ENCODE measurements at places on chromosomes 13 and 19.

DNA sequence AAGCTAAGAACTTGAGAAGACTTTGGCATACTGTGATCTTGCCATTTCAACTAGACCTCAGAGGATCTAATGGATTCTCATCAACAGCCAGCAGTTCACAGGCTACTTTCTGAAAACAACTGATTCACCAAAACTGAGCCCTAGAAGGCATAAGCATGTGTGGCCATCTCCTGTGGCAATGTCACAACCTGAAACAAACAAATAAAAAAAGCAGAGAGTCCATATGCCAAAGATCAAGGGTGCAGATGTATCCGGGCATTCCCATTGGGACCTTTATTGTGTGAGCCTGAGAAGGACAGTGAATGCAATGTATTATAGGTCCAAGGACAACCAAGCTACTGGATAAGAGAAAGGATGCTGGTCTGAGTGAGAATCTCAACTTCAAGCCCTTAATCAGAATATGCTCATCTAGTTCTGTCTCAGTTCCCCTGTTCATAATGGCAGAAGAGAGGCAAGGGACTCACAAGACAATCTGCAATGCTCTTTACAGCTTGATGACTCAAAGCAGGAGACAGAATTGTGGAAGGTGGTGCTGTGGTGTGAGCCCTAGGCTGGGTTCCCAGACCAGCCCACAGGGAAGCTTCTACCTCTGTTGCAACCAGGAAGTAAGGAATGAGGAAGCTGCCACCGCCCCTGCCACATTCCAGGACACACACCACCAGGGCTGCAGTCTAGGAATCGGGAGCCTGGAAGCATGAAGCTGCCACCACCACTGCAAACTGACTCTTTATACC lies 133.7 kb downstream of the RAP2A start:
- peak; percentile 65 for DNase-seq

DNA sequence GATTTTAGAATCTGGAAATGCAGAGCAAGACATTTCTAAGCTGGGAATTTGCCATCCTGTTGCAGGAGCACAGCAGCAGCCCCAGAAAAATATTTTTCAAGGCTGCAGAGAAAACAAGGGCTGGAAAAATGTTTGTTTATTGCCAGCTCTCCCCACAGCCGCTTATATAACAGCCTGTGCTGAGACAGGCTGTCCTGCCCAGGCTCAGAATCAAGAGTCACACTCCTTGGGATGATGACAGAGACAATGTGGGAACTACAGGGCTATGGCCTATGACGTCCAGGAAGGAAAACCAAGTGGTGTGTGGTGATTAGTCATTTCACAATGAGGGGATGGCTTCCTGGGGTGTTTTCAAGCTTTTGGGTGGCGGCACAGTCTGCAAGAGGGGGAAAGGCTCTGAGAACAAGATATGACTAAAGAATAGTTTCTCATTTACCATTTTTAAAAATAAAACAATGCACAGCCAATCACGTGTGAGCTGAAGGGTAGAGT lies 136.3 kb upstream of the SERP2 start:
- DNase-seq = peak; percentile 98

GRCh38 chr13:110286833-110287819 lies 19.8 kb downstream of the COL4A1 start:
- DNase-seq = no peak

- DNase-seq = peak; percentile 34
Measured at GRCh38 chr19:51439021-51439465, 19.2 kb downstream of the SIGLEC8 start.

DNA sequence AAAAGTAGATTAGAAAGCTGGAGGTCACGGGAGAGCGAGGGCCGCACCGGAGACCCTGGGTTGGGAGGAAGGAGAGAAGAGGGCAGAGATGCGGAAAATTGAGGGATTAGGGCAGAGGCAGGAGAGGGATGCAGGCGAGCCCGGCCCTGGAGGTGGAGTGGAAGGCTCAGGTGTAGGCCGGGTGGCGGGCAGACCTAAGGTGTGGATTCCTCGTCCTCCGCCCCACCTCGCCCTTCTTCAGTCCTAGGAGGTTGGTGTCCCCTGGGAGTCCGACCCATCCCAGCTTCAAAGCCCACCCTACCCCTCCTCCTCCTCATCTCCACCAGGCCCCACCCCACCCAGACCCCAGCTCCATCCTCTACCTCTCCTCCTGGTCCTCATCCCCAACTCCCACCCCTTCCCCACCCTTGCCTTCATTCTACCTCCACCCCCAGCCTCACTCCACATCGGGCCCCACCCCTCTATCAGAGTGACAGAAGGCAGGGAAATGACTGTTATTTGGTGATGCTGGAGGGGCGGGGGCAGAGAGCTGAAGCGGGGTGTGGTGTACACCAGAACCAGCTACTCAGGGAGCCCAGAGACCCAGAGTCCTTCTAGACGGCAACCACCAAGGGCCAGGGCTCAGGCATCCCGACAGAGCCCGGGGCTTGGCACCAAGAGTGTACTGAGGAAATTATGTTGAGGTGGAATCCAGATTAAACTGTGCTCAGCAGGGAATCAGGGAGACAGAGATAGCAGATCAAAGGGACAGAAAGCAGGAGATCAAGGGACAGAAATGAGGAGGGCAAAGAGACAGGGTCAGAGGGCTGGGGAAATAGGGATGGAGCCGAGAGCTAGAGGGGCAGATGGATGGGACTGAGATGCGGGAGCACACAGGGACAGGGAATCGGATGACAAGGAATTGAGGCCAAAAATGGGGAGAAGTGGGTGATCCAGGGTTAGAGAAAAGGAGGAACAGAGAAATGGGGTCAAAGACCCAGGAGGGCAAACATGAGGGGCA lies 6.4 kb downstream of the ERFL start:
- no peak for DNase-seq

Data from inflammatory macrophage treated with lipopolysaccharide for 4 hours (primary cell).